ENCODE measurements at places on chromosomes 13 and 19.

DNA sequence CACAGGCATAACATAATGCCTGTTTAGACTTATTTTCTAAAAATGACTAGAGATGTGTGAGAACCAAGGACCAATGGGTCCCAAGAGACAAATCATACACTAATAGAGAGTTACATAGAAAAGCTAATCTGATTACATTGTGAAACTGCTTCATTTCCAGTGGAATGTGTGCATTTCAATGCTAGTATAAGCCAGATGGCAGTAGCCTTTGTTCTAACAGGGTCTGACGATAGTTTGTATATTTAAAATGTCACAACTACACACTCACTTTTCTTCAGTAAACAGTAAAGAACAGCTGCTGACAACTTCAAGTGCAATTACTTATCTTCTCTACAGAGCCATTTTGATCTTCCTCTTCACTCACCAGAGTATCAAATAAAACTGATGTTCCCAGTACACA lies 4.3 kb upstream of the SLITRK5 start:
- no peak for DNase-seq

DNA sequence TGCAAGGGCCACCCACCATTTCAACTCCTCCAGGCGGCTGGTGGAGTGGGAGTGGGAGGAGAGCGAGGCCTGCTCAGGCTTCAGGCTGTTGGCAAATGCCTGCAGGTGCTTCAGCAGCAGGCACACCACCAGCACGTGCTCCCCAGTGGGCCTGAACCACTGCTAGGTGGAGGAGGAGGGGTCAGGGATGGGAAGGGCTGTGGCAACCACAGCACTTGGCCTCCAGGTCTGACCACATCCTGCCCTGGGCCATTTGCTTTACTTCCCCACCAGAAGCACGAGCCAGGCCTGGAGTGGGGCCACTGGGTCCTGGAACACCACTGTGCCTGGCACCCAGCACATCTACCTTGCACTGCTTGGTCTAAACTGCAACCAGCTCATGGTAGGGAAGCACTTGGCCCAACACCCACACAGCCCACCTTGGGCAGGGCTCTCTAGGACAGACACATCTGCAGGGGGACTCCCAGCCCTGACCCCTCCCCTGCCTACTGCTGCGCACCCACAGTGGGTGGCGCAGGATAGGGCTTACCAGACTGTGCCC lies 26.2 kb downstream of the TUBA3C start:
- DNase-seq = no peak

DNA sequence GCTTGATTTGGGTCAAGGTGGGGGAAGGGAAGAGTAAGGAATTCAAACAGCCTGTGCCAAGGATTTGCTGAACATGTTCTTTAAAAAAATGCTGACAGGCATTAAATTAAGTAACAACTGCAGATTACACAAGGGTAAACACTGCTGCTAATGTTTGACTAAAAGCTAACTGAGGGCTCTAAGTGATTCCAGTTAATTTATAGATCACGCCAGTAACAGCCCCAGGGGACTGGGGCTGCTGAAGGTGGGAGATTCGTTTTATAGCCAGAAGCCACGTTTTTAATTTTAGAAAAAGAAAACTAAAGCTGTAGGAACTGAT lies 321.7 kb downstream of the DLEU7 start:
- DNase-seq = peak; percentile 27

- DNase-seq = no peak
Observed at GRCh38 chr19:50803633-50804419, 13.6 kb downstream of the ACP4 start.

DNA sequence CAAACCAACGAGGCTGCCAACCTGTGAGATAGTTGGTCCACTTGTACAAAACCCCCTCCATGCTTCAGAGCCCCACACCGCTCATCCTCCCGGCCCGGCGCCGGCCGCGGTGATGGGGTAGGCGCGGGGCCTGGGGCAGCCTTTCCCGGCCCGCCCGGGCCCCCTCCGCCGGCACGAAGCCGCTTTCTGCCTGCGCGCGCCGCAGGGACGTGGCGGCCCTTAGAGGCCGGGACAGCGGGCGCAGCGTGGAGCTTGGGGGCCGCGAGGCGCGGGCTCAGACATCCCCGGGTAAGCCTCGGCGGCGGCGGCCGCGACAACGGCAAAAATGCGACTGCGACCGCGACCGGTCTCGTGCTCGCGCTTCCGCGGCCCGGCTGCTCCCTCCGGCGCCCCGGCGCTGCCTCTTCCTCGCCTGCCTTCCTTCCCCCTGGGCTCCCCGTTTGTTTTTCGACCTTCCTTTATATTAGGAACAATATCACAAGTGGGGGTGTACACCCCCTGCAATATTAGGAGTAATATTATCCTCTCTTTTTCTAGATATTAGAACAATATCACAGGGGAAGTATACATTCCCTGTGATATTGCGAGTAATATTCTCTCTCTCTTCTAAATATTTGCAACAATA lies 53.9 kb upstream of the CEACAM21 start:
- DNase-seq = no peak

DNA sequence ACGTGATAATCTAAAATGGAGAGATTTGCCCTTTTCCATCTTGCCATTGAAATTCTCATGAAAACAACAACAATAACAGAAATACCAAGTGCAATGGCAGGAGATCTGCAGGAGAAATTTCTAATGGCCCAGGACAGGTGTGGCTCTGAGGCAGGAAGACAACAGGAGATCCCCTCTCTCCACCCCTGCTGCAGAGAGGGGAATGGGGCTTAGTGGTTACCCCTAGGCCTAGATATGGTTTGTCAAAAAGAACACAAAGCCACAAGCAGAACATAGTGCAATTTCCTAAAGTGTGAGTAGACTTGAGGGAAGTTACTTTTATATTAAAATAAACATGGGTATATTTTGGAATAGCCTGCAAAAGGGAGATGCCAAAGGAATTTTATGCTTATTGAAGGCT lies 369.5 kb downstream of the KCNRG start:
- no peak for DNase-seq

DNA sequence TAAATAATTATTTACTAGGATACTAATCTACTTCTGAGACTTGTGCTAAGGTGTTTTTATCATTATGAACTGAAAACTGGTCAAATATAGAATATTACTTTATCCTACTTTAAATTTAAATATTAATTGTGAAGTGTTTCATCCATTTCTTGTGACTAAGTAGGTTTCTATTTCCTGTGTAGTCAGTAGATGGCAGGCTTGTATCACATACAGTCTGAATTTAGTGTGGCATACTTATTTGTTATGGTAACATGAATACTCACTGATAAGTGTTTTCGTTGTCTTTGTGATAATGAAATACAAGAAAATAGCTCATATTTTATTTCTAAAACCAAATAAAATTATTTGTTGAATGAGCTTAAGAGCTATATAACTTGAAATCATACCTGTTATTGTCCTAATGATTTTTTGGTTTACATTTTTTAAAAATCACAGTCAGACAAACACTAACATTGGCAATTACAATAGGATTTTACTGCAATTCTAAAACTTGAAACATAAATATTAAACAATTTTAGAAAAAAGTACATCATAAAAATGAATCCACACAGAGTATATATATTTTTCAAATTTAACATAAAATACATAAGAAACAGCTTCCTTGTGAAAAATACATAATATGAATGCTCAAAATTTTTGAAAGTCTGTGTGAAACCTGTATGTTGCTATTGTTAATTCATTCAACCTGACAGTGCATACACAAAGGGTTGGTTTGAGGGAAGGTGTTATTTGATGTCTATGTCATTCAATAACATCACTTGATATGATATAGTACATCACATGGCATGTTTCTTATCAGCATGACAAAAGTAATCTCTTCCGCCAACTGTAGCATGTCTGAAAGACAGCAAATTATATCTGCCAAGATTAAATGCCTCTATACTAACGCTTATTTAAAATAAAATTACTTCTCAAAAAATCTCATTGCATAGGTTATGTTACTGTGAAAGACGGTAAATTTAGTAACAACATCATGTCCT lies 904.8 kb upstream of the PCDH20 start:
- no peak for DNase-seq

DNA sequence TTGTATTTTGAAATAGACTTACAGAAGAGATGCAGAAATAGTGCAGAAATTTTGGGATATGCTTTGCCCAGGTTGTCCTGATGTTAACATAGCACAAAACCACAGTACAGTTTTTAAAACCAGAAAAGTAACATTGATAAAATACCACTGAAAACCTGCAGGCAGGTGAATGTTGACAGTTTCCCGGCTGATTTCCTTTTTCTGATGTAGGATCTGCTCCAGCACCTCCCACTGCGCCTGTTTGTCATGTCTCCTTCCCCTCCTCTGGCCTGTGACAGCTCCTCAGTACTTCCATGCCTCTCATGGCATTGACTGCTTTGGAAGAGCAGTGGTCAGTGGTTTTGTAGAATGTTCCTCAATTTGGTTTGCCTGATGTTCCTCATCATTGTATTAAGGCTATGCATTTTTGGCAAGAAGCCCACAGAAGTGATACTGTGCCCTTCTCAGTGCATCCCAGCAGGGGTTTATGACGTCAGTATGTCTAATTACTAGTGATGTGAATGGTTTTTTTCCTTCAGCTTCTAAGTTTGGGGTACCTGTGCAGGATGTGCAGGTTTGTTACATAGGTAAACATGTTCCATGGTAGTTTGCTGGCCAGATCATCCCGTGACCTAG lies 31.0 kb downstream of the TDRD12 start:
- DNase-seq = no peak

GRCh38 chr19:1616396-1616795 lies 11.1 kb upstream of the UQCR11 start:
- DNase-seq = no peak

DNA sequence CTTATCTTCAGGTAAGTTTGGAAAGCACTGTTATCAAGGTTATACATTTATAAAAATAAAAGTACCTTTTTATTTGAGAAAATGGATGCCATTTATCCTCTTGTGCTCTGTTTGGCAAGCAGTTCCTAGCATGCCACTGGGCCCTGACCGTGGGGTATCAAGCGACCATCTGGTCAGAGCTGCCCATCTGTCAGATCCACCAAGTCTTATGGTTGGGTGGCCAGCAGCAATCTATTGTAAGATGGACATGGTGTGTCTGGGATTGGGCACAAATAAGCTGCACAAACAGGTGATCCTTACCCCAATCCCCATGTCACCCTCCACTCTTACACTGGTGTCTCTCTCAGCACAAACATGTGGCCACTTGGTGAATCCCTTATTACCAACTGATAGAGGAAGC lies 178.5 kb downstream of the DLEU7 start:
- no peak for DNase-seq

GRCh38 chr19:54460230-54461005 lies 3.2 kb downstream of the LENG9 start:
- no peak for DNase-seq

- DNase-seq = no peak
Observed at GRCh38 chr13:44955406-44955805, 33.9 kb downstream of the NUFIP1 start.

GRCh38 chr13:31703780-31704179 lies 35.5 kb upstream of the RXFP2 start:
- DNase-seq = no peak

DNA sequence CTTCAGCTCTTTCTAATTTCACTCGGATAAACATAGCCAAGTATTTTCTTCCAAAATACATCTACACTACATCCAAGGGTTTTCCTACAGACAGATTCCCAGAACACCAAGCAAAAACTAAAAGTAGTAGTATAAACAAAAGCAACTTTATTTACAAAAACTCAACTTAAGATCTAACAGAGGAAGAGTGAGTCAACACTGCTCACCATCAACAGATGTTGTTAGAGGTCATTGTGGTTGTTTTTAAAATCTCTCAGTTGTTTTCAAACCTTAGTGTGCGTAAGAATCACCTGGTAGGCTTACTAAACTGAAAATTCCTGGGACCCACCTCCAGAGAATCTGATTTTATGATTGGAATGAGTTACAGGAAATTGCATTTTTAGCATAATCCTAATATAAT lies 631.7 kb upstream of the SGCG start:
- no peak for DNase-seq

DNA sequence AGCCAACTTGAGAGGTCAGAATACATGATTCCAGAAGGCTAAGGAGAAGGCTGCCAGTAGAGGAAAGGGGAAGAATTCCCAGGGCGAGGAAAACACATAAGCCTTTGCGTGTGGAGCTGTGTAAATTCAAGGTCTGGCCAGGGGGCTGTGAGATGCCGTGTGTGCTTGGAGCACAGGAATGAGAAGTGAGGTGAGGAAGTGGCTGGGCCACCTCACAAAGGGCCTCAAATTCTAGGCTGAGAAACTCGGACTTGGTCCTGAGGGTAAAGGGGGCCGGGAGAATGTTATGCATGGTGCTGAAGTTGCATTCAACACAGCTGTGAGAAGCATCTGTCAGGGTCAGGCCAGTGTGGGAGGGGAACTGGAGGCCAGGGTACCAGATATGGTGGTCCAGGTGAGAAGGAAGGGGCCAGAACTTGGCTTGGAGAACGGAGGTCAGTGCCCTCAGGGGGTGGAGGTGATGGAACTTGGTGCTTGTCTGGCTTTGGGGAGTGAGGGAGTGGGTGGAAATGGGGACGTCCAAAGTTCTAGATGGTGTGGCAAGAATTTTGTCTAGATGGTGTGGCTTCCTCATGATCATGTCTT lies 4.9 kb upstream of the ZNF580 start:
- DNase-seq = no peak

- DNase-seq = no peak
Observed at GRCh38 chr19:33203529-33203928, 9.4 kb downstream of the LRP3 start.
